AG09319 (cell line): ENCODE measurements at places on chromosomes 12 and 14.

- DNase-seq: no peak
Measured at GRCh38 chr12:116278279-116278626, 760 bp upstream of the MED13L start.

GRCh38 chr14:53214384-53214783 is 61.3 kb upstream of the DDHD1 start:
- no peak for DNase-seq

DNA sequence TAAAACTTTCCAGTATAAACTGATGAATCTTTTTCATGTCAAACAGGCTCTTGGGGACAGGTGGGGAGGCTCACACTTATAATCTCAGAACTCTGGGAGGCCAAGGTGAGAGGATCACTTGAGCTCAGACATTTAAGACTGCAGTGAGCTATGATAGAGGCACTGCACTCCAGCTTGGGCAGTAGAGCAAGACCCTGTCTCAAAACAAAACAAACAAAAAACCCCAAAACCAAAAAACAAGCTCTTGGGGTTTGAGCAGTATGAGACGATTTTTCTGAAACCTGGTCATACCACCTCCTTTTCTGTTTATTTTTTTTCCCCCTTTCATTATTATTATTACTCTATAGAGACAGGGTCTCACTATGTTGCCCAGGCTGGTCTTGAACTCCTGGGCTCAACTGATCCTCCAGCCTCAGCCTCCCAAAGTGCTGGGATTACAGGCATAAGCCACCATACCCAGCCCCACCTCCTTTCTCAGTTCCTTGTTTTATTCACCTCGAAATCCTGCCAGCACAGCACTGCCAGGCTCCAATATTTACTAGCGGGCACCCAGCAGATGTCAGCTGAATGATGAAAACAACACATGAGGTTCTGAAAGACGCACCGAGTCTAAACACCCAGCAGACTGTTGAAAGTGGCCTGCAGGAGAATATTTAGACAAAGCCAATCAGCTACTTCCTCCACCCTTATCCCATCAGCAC is 19.5 kb upstream of the CDK17 start:
- DNase-seq: no peak

- no peak for DNase-seq
Measured at GRCh38 chr12:105744371-105745058, 394.2 kb downstream of the NUAK1 start.

DNA sequence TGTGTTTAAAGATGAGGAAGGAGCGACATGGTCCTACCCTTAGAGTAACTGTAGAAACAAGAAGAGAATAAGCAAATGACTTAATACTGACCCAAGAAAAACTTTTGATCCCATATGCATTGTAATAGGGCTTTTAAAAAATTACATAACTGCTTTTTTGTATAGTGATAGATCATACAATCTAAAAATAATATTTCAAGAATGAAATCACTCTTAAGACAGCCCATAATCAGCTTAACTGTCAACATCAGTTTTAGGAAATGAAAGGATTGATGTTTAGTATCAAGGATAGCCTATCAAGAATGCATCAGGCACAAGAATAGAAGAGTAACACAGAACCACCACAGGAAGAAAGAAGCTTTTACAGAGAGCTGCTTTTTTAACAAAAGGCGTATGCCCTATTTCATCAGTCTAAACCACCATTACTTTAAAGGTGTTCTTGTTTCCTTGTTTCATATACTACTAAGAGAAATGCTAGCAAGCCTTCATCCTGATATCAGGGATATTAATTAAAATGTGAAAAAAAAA is 64.5 kb downstream of the MARK3 start:
- DNase-seq: no peak

GRCh38 chr12:96036765-96037455 is 1.5 kb upstream of the LTA4H start:
- no peak for DNase-seq

- DNase-seq: no peak
Measured at GRCh38 chr14:68409387-68409786, 383.5 kb downstream of the ZFP36L1 start.

DNA sequence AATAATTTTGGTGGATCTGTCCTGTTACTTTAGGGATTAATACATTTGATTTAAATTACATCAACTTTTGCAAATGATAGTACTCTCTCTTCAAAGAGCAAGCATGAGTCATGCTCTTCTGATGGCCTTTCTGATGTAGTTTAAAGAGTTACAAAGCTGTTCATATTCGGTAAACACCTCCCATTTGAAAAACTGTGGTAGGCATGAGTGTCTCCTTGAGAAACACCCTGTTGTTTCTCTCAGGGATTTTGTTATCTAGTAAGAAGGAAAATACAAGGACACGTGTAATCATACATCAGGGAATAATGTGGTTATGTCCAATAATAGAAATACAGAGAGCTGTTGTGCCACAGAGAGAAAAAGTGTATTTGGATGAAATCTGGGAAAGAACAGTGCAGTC is 53.3 kb upstream of the E2F7 start:
- no peak for DNase-seq

GRCh38 chr14:105140581-105140980 is 28.0 kb downstream of the JAG2 start:
- no peak for DNase-seq

GRCh38 chr14:95260537-95261361 is 59.0 kb downstream of the CLMN start:
- DNase-seq: no peak

- no peak for DNase-seq
Measured at GRCh38 chr12:114700392-114701103, 16.6 kb upstream of the TBX3 start.

DNA sequence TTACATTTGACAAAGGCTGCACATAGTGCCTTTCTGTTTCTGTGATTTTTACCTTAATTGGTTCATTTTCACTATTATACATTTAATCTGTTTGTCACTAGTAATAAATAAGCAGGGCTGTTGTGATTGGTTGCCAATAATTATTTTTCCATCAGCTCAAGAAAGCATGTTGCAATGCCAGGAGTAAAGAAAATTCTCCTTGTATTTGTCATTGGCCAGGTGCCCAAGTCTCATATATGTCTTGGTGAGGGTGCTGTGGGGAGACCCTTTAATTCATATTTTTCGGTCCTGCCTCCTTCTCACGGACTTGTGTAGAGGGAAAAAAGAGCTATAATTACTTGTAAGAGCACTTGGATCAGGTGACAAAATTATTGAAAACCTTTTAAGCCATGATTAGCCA is 108.0 kb downstream of the KITLG start:
- no peak for DNase-seq

DNA sequence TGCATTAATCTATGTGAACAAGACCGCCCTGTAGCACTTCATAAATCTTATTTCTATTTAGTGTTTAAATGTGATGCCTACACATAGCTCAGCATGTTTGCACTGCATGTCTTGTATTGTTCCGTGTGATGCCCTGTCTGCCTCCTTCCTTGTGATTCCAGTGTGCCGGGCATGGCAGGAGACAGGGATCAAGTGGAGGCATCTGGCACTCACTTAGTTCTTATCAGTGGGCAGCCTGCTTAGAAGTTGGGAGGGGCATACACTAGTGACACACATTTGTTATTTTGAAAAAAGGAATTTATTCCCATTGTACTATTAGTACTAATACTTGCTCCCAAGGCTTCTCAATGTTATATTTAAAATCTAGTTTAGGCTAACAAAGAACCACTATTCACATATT is 176.4 kb downstream of the KCNA5 start:
- DNase-seq: no peak

DNA sequence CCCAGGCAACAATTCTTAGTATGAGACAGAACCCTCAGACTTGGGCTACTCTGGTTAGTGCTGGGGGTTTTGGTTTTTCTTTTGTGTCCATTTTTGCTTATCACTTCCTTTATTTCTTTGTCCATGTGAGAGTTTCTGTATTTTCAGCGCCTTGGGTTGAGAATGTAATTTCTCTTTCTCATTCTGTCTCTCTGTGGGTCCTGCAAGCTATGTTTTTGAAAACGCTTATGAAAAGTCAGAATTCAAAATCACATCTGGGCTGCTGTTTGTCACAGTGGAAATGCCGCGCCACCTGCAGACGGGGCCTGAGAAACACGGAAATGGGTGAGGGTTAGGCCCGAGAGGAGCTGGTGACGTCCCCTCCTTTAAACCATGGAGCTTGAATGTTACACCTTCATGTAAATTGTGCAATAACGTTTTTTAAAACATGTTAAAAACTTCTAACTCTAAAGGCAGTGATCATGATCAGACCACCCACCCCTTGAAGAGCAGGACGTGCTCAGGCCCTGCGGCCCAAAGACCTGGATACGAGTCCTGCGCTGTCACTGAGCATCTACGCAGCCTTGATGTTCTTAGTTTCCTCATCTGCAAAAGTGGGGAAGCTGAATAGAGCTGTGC is 26.1 kb downstream of the JDP2 start:
- DNase-seq: no peak

DNA sequence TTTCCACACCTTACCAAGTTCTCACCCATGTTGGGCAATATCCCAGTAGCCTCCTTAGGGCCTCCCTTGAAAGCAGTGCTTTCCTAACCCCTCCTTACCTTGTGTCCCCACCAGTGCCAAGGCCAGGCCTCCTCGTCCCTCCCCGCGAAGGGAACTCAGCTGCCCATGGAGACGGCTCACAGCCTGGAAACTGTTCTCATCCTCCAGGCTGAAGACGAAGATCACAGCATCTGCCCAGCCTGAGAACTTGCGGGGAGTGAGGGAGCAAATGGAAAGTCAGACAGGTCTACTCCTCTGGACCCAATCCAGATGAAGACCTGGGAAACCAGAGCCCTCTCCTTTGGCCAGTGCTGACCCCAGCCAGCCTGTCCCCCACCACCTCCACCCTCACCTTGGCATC is 4.6 kb downstream of the AGAP2 start:
- no peak for DNase-seq

DNA sequence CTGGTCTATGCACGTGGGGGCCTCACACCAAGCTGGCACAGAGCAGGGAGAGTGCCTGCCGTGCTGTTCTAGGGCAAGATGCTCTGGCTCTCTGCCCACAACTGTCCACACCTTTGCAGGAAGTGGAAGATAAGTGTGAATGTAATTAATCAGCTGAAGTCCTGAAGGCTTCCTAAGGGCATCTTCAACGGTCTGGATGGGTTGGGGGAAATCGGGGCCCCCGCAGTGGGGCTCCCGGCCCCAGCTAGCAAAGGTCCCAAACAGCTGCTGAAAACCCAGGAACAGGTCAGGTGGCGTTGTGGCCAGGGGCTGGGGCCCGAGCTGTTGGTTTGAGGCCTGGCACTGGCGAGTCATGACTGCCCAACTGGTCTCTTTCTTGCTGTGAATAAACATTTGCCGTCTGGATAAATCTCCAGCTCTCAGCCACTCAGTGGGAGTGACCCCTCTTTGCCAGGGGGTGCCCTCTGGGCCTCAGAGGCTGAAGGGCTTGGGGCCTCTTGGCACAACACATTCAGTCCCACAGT is 6.7 kb upstream of the SLC25A29 start:
- no peak for DNase-seq

GRCh38 chr14:97218691-97219430 is 421.7 kb downstream of the VRK1 start:
- DNase-seq: no peak

GRCh38 chr14:61502459-61503093 is 181.2 kb downstream of the PRKCH start:
- DNase-seq: no peak

DNA sequence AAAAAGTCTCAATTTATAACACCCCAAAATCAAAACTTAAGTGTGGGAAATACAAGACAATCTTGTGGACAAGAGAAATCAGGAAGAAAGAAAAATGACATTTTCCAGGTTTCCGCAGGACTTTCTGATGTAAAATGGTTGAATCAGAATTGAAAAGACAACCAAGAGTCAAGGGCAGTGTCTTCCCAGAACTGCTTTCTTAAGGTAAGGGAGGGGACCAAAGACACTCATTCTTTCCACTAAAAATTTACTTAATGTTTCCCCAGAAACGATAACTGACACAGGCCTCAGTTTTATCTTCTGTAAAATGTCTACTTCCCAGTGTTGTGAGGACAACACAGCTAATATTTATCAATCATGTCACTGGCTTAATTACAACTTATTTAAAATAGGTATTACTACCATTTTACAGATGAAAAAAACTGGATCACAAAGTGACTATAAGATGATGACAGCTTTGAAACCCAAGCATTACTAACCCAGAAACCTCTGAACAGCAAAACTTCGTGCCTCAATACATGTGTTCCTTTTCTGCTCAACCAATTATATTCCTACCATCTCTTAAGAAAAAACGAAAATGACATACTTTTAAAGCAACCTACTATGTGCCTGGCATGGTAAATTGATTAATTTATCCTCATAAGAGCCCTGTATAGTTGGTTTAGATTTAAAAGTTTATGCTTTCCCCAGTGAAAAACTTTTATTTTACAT is 4.6 kb downstream of the SINHCAF start:
- no peak for DNase-seq

DNA sequence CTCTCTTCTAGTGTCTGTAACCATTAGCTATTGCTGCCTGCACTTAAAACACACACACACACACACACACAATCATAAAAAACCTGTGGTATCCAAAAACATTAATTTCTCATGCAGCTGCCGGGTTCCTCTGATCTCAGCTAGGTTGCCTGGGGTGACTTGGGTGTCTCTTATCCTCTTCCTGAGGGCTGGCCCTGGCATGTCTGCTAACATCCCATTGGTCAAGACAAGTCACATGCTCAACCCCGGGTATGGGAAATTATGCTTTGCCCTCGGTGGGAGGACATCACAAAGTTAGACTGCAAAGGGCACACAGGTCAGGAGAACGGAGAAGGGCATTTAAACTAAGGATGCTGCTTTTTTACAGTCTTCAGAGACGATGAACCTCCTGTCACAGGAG is 55.7 kb downstream of the TRPV4 start:
- no peak for DNase-seq
